Astrocyte of the cerebellum (primary cell): ENCODE measurements at places on chromosomes 12 and 14.

- no peak for DNase-seq
These were observed 41.9 kb downstream of the STX2 start for GRCh38 chr12:130796985-130797686.

- no peak for DNase-seq
These were observed 7.4 kb upstream of the OR10P1 start for GRCh38 chr12:55629058-55629841.

DNA sequence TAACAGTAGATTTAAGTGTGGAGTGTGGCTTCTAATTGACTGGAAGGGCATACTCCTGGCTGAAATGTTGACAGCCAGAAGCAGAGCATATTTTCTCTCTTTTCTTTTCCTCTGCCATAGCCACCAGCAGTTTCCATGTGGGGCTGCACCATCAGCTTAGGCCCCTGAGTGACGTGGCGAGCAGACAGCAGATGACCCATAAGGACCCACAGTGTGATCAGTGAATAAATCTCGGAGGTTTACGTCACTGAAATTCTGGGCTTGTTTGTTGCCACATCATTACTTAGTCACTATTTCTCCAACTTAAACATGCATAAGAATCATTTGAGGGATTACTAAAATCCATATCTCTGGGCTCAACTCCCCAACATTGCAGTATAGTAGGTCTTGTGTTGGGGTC lies 549.7 kb upstream of the TMEM132C start:
- no peak for DNase-seq

DNA sequence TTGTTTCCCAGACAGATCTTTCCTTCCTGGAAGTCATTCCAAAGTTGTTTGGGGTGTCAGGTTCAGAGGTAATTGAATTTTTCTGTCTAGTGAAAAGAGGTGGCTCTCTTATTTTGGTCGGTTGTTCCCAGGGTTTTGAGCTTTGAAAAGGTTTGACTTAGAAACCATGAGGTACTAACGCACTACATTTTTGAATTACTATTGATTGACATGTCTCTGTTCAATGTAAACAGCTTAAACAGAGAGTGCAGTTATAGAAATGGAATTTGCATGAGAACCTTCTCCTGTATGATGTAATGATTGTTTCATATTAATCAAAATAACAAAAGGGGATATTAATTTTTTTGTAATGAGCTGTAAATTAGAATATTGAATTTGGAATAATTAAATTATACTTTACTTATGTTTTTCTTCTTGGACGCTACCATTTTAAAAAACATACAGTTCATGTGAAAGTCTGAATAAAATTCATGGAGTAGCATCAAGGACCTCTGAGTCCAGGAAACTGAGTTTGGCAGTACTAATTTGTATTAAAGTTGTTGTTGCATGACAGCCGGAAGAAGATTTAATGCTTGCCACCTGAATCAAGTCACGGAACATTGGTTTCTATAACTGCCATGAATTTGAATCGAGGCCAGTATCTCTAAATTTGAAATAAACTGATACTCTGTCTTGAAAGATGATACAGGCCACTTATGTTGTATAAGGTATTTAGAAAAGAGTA lies 41.7 kb downstream of the NPAS3 start:
- DNase-seq, result no peak

- DNase-seq, result no peak
These were observed 67.5 kb upstream of the CPSF6 start for GRCh38 chr12:69171881-69172280.

DNA sequence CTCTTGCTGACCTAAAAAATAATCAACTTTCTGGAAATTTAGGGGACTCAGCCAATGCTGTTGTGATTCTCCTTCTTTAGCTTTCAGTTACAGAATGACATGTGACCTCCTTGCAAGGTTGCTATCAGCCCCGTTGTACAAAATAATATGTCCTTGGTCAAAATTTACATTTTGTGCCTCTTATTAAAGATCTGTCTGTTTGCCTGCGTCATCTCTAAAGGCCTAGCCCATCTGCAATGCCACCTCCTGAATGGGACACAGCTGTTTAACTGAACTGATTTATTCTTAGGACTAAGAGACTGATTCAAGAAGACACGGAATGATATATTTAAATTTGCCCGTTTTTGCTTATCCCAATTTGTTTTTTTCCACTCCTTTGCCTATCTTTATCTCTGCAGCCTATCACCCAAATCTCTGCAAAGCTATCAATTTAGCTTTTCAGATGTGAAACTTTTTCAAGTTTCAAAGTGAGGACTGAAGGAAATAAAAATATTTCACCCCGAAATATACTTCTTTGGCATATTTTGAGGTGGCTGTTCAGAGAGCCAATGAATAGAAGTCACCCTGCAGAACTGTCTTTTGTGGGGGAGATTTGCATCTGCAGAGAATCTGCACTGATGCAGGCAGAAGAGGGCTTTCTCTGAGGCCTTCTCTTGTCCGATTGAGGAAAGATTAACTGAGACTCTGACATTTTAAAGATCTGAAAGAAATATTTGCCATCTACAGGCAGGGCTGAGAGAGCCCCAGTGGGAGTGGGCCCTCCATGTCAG lies 126.0 kb downstream of the VEZT start:
- no peak for DNase-seq

DNA sequence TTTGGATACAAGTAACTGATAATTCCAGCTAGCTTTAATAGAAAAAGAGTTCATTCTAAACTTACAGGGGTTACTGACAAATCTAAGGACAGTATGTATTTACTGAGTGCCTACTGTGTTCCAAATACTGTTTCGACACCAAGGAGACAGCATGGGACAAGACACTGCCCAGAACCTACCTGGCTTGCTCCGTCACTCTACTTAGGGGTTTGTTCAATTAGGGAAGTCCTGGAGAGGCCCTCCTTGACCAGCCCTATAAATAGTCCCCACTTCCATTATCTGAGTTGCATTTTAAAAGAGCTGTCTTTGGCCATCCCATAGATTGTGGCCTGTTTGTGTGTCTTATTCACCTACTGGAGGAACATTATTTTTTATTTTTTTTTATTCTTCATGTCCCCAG lies 129.5 kb upstream of the ATF1 start:
- no peak for DNase-seq

GRCh38 chr12:130969223-130969622 lies 15.5 kb downstream of the ADGRD1 start:
- DNase-seq, result no peak

DNA sequence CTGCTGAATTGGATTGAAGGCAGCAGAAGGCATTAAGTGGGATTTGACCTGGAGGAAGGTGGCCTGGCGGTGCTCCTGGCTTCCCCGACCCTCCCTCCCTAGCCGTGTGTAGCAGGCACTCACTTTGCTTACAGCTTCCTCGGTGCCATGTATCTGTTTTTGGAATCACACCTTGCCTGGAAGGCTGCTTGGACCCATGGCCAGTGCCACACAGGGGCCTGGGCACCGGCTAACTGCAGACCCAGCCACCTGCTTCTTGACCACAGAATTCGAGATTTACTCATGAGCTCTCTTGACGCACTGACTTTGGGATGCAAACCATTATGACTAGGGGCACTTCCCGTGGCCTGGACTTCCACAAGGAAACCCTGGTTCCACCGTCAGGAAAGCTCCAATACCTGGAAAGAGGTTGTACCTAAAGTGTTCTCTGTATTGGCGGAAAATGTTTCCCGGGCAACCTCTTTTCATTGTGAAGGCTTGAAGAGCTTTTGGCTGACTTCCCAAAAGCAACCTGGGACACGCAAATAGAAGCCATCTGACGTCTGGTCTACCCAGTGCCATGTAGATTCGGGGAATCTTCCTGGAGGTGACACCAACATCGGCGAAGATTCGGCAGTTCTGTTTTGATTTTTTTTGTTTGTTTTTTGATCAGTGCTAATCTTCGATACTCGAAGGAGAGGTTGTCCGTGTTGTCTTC lies 125.6 kb upstream of the RTL1 start:
- no peak for DNase-seq

DNA sequence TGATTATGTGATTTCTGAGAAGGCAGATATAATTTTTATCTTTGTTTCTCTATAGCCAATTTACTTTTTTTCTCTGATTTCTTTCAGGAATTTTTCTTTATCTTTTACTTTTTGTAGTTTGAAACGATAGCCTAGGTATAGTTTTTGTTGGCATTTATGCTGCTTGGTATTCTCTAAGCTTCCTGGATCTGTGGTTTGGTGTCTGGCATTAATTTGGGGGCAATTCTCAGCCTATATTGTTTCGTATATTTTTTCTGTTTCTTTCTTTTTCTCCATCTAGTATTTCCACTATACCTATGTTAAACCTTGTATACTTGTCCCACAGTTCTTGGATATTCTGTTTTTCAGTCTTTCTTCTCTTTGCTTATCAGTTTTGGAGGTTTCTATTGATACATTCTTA lies 45.0 kb downstream of the CRADD start:
- no peak for DNase-seq

- peak; percentile 72 for DNase-seq
These were observed 20.7 kb upstream of the TUBA1C start for GRCh38 chr12:49244176-49244575.

DNA sequence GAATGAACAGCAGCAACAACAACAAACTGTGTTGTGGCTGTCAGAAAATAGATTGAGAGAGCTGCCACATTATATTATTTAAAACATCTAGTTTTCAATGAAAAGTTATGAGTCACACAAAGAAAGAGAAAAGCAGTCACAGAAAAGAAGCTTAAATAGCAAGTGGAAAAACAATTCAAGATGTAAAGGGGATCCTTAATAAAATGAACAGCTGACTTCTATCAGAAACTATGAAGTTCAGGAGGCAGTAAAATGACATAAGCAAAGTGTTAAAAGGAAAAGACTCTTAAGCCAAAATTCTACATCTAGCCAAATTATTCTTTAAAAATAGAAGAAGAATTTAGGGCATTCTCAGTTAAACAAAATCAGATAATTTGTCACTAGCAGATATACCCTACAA lies 5.6 kb downstream of the CLEC14A start:
- DNase-seq, result no peak

- DNase-seq, result no peak
These were observed 132.2 kb upstream of the NUDT4 start for GRCh38 chr12:93245543-93245942.

GRCh38 chr12:26239122-26239851 lies 43.9 kb downstream of the SSPN start:
- peak; percentile 100 for DNase-seq

- peak; percentile 53 for DNase-seq
These were observed 38.3 kb downstream of the SLC6A15 start for GRCh38 chr12:84874125-84874824.

GRCh38 chr14:39857376-39858055 lies 425.3 kb upstream of the FBXO33 start:
- DNase-seq, result no peak

- DNase-seq, result no peak
These were observed 272.4 kb downstream of the ACSS3 start for GRCh38 chr12:81350309-81350708.

GRCh38 chr12:41514021-41514777 lies 326.1 kb downstream of the PDZRN4 start:
- no peak for DNase-seq

GRCh38 chr12:62848418-62848817 lies 86.5 kb downstream of the PPM1H start:
- peak; percentile 11 for DNase-seq

DNA sequence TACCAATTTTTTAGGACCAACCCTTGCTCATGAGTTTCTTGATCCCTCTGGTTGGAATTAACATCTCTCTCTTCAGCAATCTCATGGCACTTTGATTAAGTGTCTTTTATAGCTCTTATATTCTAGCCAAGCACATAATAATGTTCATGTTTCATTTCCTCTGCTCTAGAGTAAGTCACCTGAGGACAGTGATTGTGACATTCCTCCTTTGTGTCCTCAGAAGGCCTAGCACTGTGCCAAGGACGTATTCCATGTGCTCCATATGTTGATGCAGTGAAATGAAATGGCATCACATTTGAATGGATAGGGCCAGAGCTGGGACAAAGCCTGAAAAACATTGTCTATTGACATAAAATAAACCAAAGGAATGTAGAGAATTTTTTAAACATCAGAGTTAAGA lies 322.8 kb upstream of the PRICKLE1 start:
- no peak for DNase-seq

DNA sequence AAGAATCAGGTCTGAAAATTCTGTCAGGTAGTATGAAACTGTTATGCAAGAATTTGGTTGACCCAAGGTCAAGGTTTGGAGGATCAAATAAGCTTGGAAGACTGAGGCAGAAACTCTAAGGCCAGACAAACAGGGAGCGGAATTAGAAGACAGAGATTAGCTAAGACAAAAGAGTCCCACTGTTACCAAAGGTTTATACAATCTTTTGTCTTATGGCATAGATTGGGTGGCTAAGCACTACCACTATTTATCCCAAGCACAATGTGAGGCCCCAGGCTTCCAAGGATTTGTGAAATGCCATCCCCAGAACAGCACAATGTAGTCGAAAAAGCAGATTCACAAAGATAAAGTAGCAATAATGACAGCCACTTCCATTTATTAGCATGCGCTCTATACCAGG lies 311.2 kb downstream of the SEC23A start:
- DNase-seq, result no peak

- DNase-seq, result no peak
These were observed 16.5 kb downstream of the CCER1 start for GRCh38 chr12:90938451-90938850.

GRCh38 chr12:112103758-112104503 lies 4.7 kb downstream of the NAA25 start:
- no peak for DNase-seq

- no peak for DNase-seq
These were observed 11.0 kb downstream of the ZBTB39 start for GRCh38 chr12:56995201-56995929.

DNA sequence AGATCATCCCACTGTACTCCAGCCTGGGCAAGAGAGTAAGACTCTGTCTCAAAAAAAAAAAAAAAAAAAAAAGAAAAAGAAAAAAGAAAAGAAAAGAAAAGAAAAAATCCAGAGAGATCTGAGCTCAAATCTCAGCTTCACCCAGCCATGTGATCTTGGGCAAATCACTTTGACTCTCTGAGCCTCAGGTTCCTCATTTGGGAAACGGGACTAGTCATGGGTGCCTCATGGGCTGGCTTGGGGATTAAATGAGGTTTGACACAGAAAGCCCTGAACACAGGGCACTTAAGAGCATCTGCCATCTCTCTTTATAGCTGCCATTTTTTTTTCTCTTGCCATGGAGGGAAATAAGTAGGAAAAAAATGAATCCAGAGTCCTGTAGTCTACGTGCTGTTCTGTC lies 86.2 kb upstream of the MYL2 start:
- DNase-seq, result no peak

GRCh38 chr14:64232095-64232838 lies 61.9 kb downstream of the ESR2 start:
- DNase-seq, result peak; percentile 88

DNA sequence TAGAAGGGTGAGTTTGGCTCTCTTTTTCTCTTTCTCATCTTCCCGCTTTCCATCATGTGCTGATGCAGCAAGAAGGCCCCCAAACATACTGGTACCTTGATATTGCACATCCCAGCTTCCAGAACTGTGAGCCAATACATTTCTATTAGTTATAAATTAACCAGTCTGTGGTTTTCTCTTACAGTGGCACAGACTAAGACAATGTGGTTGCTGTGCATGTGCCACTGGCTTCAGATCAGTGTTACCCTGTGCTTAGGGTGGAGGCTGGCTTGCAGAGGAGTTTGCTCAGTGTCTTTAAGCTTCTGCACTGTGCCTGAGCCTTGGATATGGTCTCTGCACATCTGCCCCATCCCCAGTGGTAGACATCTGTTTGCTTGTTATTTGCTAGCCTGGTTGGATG lies 5.5 kb downstream of the IFI27L2 start:
- DNase-seq, result no peak

GRCh38 chr14:22164616-22165015 lies 424.4 kb downstream of the DAD1 start:
- no peak for DNase-seq

GRCh38 chr14:57209561-57209960 lies 59.1 kb downstream of the EXOC5 start:
- DNase-seq, result peak; percentile 20
